ENCODE measurements at places on chromosomes 7 and 10. TPM values are rescaled to one million over a fixed set of nuclear protein-coding genes. Genes with fewer than 3 reads are reported as not detected.

PCGF6 gene
- 8.9 TPM for total RNA-seq

EXOC4 gene
- 132 TPM for total RNA-seq

PKD2L1 gene
- total RNA-seq: not detected

CLDN4 gene
- not detected for total RNA-seq

FAM237B gene
- not detected for total RNA-seq

OR2A42 gene
- total RNA-seq: 0.10 TPM

FAM131B gene
- 0.05 TPM for total RNA-seq

CEP55 gene
- 0.19 TPM for total RNA-seq

IFIT3 gene
- 4.0 TPM for total RNA-seq

SPDYE5 gene
- not detected for total RNA-seq

CHST3 gene
- total RNA-seq: not detected

SEC23IP gene
- 77.3 TPM for total RNA-seq

NPSR1 gene
- not detected for total RNA-seq

All from B cell (primary cell).